Activated T-helper 17 cell treated with anti-CD3 and anti-CD28 coated beads, Interleukin-2, amount 50 U/mL, for 72 hours (primary cell): ENCODE measurements at places on chromosomes 5 and 9. TPM values are rescaled to one million over a fixed set of nuclear protein-coding genes. Genes with fewer than 3 reads are reported as not detected.

The RAB24 gene
- total RNA-seq = 28.7 TPM

The TLR4 gene
- not detected for total RNA-seq

The LOX gene
- not detected for total RNA-seq

The RNF183 gene
- total RNA-seq = 1.9 TPM

The HSPB3 gene
- not detected for total RNA-seq

The ACSL6 gene
- 6.7 TPM for total RNA-seq

The PLAC8L1 gene
- 0.45 TPM for total RNA-seq
